Activated naive CD4-positive, alpha-beta T cell (primary cell): ENCODE measurements at places on chromosomes 3 and 15.

DNA sequence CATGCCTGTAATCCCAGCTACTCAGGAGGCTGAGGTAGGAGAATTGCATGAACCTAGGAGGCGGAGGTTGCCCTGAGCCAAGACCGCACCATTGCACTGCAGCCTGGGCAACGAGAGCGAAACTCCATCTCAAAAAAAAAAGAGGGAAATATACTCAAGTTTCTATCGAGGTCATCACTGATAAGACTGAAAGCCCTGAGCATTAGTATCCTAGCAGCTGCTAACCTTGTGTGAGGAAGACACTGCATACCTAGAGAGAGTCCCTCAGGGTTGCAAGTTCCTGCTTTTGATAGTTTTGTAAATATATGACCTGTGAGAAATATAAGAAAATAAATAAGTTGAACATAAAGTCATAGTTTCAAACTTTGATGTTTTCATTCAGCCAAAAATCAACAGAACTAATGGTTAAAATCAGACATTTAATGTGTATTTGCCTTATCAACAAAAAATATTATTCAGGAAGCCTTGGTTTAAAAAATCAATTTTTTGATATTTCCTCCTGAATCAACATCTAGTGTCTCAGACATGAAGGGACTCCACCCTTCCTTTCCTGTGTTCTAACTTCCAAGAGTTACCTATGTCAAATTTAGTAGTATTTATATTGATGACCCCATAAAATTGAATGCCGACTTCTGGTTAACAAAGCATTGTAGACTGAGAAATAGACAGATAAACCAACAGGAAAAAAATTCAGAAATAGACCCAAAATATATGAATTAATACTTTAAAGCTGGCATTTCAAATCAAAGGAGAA, 19.8 kb upstream of the USP3 start:
- DNase-seq = no peak

- no peak for DNase-seq
Observed at GRCh38 chr15:68400066-68400456, 31.9 kb downstream of the ITGA11 start.

- DNase-seq = no peak
Observed at GRCh38 chr3:25037049-25037547, 391.0 kb upstream of the RARB start.

GRCh38 chr3:160796813-160797164, 40.8 kb downstream of the PPM1L start:
- DNase-seq = no peak

DNA sequence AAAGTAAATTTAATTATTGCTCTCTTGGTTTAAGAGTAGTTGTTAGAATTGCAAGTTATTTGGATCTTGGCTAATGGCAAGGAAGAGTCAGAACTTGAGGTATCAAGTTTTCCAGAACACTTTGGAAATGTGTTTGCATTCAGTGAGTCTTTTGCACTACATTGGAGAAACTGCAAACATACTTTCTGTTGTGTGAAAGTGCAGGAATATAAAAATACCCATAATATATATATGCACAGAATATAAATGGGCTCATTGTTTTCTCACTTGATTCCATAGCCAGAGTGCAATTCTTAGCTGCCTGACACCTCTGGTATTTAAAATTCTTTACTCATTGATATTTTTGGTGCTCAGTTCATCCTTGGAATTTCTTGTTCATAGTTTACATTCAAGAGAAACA, 92.9 kb downstream of the HCN4 start:
- DNase-seq = no peak

DNA sequence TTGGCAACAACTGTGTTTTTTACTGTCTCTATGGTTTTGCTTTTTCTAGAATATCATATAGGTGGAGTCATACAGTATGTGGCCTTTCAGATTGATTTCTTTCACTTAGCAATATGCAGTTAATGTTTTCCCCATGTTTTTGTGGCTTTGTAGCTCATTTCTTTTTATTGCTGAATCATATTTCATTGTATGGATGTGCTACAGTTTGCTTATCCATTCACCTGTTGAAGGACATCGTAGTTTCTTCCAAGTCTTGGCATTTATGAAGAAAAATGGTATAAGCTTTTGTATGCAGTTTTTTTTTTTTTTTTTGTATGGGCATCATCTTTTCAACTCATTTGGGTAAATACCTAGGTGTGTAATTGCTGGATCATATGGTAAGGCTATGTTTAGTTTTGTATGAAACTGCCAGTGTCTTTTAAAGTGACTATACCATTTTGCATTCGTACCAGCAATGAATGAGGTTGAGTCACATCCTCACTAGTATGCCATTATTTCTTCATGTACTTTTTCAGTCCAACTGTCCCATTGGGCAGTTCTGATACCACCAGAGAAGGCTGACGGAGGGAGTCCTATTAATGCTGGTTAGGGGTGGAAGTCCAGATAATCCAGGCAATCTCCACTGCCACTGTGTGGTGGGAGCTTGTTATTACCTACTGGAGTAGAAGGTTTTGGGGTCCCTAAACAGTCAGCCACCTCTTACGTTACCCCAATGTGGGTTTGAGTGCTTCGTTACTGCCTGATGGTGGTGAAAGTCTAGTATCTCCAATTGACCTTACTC, 210.5 kb downstream of the DOCK3 start:
- no peak for DNase-seq

DNA sequence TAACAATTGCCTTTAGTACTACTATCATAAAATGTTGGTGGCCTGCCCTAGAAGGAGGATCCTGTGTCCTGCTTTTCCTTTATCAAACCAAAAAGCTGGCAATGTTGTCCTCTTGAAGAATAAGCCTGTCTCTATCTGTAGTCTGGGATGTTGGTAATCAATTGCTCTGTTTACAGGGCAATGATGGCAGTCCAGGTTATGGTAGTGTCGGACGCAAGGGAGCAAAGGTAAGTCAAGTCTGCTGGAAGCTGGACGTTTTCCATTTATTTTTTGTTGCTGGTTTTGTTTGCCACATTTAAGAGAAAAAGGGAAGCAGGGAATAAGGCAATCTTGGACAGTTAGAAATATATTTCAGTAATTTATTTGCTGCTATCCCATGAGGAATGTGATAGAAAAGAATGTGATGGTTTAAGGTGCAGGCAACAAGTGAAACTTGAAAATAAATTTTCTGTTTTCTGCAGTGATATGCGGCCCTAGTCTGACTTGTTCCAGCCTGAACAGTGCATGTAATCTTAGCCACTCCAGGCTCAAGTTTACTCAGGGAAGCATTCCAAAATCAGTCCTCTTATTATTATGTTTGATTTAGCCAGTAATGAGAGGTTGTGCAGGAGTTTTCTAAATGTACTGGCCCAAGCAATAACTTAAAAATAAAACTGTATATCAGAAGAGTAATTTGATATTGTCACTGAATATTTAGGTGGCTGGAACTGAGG, 110.3 kb downstream of the COL6A6 start:
- no peak for DNase-seq

DNA sequence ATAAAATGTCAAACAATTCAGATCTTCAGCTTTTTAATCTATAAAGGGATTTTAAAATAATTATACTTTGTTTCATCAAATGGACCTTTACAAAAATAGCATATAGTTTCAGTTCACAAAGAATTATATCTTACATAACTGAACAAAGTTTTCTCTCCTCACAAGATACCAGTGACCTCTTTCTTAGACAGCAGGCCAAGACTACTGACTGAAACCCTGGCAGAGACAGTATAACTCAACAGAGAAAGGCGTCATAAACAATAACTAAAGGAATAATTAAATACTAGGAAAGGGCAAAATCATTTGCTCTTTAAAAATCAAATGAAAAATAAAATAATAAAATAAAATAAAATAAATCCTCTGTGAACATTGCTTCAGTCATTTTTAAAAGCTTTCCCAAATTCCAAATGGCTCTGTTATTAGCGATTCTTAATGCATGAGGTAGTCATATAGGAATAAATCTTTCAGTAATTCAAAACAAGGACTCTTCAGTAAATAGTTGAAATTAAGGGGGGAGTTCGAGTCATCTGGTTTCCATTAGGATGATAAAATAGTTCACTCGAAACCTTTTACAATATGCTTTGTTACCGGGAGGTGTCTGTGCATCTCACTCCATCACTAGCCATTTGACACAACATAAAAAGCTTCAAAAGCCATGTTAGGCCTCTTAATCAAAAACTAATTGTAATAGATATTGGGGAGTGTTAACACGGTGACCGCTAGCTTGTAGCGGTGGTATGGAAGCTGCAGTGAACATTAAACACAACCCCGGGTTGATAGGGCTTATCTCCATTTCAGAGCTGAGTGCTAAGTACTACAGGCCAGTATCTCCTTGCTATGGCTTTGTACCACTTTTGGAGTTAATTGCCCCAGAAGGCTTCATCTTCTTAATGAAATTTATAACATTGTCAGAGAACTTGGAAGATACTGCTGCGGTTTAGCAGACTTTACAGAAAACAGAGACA, 142.9 kb upstream of the NR2F2 start:
- DNase-seq = no peak

DNA sequence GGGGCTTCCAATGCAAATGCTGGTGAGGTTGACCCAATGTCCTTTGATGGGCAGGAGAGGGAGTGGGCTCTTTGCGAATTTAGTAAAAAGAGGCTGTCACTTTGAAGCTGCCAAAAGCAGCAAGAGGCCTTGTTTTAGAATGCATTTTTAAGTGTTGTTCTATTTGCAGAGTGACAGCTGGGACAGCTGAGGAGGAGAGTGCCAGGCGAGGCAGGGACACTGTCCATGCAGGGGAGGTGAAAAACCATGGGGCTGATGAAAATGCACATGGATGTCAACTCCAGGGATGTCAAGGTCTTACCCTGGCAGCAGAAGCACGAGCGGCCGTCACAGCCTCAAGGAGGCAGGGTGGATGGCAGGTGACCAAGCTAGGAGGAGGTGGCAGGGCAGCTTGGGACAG, 279.8 kb downstream of the ADAMTS17 start:
- no peak for DNase-seq

DNA sequence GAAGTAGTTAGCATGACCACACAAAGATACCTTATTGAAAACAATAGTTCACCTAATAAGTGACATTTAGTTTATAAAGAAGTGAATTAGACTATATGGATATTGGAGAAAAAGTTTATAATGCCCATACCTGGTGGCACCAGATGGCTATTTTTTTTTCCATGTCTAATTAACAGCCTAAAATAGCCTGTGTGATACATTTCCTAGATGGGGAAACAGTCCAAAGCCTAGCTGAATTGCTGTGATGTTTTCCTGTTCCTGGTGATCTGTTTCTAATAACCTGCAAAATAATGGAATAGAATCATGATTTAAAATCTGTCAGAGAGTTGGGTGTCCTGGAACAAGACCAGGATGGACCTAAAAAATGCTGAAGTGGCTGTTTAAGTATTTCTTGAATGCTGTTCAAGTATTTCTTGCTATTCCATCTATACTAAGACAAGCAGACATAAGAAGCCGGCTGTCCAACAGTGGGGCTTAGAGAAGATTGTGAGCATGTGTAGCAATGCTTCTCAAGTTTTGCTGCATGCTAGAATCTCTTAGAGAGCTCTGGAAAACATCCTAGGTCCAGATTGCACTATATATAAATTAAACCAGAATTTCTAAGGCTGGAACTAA, 31.3 kb downstream of the LRRC3B start:
- no peak for DNase-seq

DNA sequence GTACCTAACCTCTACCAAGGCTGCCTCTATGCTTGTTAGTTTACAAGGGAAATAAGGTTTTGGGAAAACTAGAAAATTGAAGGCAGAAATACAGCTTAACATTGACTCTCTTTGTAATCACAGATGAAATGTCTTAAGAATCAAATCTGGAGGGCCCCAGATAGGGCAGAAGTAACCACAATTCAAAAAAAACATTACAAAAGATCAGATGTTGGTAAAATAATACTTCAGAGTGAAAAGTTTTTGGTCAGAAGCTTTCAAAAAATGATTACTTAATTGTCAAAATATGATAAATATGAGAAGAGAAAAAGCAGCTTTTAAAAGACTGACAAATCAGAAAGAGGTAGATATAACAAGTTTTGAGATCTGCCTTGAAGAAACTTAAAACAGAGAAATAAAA, 425.1 kb upstream of the NECTIN3 start:
- DNase-seq = no peak

- DNase-seq = no peak
Observed at GRCh38 chr15:70357453-70357852, 259.7 kb upstream of the TLE3 start.

GRCh38 chr3:179082416-179082815, 10.8 kb upstream of the ZMAT3 start:
- DNase-seq = no peak
